ENCODE measurements at places on chromosomes 3 and 15.

DNA sequence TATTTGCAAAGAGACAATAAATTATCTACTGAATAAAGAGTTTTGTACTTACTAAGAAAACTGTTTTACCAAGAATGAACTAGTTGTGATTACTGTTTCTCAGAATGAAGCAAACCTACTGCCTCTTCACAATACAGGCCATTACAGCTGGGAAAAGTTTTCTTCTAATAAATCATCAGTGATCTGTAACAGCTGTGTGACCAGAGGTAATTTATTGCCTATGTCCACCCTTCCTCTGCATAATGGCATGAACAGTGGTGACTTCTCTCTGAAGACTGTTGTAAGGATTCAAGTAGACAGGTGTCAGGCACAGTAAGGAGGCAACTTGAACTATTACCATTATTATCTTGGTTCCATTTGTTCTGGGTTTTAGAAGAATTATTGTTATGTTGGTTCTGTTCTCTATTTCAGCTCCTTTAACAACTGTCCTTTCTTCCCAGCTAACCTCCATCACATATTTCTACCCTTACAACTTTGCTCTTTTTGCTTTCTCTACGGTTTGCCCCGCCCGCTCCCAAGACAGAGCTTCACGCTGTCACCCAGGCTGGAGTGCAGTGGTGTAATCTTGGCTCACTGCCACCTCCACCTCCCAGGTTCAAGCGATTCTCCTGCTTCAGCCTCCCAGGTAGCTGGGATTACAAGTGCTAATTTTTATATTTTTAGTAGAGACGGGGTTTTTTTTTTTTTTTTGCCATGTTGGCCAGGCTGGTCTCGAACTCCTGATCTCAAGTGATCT, 51.5 kb downstream of the PRKAR2A start:
- DNase-seq: no peak

- no peak for DNase-seq
Observed at GRCh38 chr3:108552267-108553159, 36.7 kb downstream of the CIP2A start.

DNA sequence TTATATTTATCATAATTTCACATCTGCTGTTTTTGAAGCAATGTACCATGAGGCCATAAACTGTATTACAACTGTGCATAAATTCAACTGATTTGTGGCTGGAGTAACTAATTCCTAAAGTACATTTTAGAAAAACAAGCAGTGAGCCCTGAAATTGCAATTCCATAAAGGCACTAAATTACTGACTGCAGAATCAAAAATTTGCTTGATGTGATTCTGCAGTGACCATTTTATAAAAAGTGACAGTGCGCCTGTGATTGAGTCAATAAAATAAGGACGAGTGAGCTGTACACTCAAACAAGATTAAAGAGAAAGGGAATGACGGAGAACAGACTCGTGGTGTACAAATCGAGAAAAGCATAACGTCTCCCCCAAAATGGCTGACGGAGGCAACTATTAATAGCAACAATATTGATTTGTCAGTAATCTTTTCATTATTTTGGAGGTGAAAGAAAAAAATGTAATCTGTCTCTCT, 121.4 kb upstream of the MEIS2 start:
- DNase-seq: no peak

DNA sequence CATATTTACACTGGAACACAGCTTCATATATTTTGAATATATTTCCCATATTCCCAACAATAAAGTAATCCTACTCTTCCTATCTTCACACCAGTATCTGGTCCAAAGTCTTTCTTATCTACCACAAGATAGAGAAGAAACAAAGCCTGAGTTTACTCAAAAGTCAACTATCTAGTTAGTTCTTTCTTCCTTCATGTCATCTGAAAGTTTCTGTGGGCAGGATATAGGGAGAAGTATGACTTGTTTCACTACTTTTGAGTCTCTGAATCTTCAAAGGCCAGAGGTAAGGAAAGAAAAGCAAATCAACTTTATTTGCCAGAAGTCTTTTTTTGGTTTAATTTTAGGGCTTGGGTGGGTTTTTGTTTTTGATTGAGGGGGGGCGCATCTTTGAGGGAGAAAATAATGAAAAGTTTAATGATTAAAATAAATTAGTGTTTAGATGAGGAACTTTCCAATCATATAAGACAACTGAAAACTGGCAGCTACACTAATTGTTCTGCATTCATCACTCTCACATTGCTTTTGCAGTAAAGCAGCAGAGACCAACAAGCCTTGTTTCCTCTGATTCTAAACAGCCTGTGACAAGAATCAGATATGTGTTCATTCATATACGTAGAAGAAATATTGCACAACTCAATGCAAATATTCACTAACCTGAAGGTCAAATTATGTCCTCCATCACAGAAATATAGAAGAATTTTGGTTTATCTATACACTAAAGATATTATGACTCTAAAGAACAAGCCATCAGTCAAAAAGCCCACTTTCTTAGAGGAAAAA, 421.4 kb downstream of the SHQ1 start:
- no peak for DNase-seq

All from T-helper 2 cell (primary cell).